ENCODE measurements at places on chromosomes 7 and 10. TPM values are rescaled to one million over a fixed set of nuclear protein-coding genes. Genes with fewer than 3 reads are reported as not detected.
A peak's percentile ranks its signal among the peaks of the same experiment; 100 is the strongest.

HOXA11 gene
- not detected for total RNA-seq

RAMP3 gene
- total RNA-seq = not detected

FBXL13 gene
- total RNA-seq = 0.37 TPM

WDR37 gene
- 15.5 TPM for total RNA-seq

CFAP70 gene
- total RNA-seq = 0.06 TPM

PRLHR gene
- total RNA-seq = not detected

DNA sequence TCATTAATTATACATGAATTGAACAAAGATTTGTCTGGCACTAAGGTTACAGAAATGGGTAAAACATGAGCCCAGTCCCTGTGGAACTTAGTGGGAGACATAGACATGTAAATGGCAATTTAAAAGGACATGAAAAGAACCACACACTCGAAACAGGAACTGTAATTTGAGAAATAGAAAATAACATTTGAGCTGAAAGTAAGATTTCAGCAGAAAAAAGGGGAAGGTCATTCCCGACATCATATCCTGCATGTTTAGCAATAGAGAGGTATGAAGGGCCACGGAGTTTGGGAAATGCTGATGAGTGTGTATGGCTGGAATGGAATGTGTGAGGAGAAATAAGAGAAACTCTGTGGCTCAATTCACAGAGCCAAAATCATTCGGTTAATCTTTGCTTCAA, 175.4 kb upstream of the AHR start:
- H3K4me3 ChIP-seq = no peak overlapping the region
- no peaks in the 10 kb centered on the region for H3K36me3 ChIP-seq
- DNase-seq = peak; percentile 15
- H3K4me1 ChIP-seq = no peaks in the 10 kb centered on the region

DNA sequence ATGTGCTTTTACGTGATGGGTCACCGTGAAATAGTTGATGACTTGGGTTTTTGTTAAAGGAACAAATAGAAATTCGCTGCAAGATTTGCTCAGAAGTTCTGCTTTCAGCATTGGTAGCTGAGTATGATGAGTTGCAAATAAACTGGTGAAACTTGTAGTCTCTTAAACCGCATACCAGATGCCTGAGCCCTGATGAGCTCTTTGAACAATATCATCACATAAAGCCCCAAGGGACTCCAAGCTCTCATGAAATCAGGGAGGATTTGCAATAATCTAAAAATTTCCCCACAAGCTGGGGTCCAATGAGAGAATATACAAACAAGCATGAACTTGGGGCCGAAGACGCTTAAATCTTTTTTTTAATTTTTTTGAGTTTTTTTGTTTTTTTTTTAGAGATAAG, 312.4 kb downstream of the CALN1 start:
- no peak for DNase-seq
- H3K27ac ChIP-seq = no peak overlapping the region
- H3K27me3 ChIP-seq = no peaks in the 10 kb centered on the region
- no peaks in the 10 kb centered on the region for H3K36me3 ChIP-seq
- H3K4me3 ChIP-seq = no peak overlapping the region
- H3K4me1 ChIP-seq = no peaks in the 10 kb centered on the region

GRCh38 chr10:16611037-16611436, 89.4 kb upstream of the C1QL3 start:
- H3K36me3 ChIP-seq = no peaks in the 10 kb centered on the region
- H3K4me3 ChIP-seq = no peak overlapping the region
- no peak for DNase-seq
- H3K4me1 ChIP-seq = no peaks in the 10 kb centered on the region
- H3K27ac ChIP-seq = no peak overlapping the region
- no peaks in the 10 kb centered on the region for H3K27me3 ChIP-seq

DNA sequence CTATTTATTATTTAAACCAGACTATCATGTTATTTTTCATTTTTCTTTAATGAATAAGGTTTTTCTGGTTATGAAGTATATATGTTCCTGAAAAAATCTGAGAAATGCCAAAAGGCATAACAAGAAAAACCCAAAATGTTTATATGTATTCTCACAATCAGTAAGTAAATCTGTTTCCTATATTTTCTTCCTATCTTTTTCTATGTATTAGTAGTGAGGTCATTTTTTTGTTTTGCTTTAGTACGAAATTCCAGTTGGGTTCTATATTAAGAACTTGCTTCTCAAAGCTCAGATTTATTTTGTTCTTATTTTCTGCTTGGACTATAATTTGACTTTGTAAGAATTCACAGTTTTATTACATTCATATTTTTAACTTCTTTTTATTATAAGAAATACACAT, 287.5 kb upstream of the NFE2L3 start:
- H3K36me3 ChIP-seq = no peaks in the 10 kb centered on the region
- no peak overlapping the region for H3K4me3 ChIP-seq
- H3K4me1 ChIP-seq = peaks cover 15% of the 10 kb centered on the region
- no peak overlapping the region for H3K27ac ChIP-seq

GRCh38 chr10:78780551-78780961, 288.2 kb upstream of the ZMIZ1 start:
- H3K4me3 ChIP-seq = no peak overlapping the region
- no peak overlapping the region for H3K27ac ChIP-seq
- H3K36me3 ChIP-seq = no peaks in the 10 kb centered on the region

DNA sequence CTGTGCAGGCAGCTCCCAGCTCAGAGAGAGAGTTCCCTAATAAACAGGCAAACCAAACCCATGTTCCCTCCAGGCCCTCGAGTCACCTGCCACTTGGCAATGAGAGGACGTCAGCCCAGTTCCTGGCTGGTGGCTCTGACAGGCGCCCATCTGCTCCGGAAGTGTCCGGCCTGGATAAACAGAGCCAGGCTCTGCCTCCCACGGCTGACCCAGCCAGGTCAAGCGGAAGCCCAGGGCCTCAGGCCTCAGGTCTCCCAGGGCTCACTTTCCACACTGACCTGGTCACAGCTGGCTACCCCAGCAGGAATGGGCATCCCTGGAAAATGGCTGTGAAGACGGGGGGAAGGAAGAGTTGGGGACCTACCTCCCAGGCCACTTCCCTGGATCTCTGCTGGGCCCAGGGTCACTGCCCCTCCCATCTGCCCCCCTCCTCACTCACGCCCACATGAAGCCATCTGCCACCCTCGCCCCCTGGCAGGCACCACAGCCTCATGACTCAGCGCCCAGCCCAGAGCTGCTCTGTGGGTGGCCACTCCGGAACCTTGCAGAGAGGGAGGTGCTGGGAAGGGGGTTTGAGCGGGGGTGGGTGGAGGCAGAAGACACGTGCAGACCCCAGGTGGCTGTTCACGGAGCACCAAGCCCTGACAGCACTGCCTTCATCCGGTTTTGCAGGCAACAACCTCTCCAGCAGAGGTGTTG, 37.4 kb upstream of the DUSP5 start:
- H3K27ac ChIP-seq = no peak overlapping the region
- peak; percentile 38 for DNase-seq
- no peak overlapping the region for H3K4me3 ChIP-seq
- no peaks in the 10 kb centered on the region for H3K27me3 ChIP-seq
- no peaks in the 10 kb centered on the region for H3K36me3 ChIP-seq

DNA sequence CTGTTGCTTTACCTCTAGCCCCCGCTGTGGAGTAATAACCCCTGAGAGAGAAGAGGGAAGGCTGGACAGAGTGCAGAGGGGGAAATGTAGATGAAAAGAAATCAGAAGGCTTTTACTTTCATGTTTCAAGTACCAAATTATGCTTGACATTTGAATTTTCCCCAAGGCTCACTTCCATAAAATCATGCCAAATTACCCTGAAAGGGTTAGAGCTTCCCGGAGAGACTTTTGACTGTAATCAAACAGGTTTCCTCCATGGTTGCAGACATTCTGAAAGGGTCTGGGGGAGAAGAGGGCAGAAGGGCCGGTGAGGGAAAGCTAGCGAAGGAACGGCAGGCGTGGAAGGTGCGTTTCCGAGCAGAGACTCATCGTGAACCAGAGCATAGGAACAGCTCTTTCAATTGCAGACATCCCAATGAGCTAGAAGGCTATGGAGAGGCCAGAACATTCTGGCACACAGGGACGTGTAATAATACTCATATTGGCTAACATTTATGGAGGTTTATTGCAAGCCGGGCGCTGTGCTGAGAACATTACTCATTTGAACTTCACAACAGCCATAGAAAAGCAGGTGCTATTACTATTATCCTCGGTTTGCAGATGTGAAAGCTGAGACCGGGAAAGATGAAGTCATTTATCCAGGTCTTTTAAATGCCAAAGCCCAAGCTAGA, 620.8 kb upstream of the AUTS2 start:
- peaks cover 8% of the 10 kb centered on the region for H3K4me1 ChIP-seq
- no peak for DNase-seq
- no peaks in the 10 kb centered on the region for H3K27me3 ChIP-seq
- no peaks in the 10 kb centered on the region for H3K36me3 ChIP-seq
- no peak overlapping the region for H3K4me3 ChIP-seq
- no peak overlapping the region for H3K27ac ChIP-seq

- DNase-seq = no peak
- H3K27ac ChIP-seq = no peak overlapping the region
- no peak overlapping the region for H3K4me3 ChIP-seq
- no peaks in the 10 kb centered on the region for H3K27me3 ChIP-seq
- H3K36me3 ChIP-seq = no peaks in the 10 kb centered on the region
Measured at GRCh38 chr10:21355591-21356011, 169.9 kb downstream of the SKIDA1 start.

- no peak for DNase-seq
- no peaks in the 10 kb centered on the region for H3K36me3 ChIP-seq
- H3K4me1 ChIP-seq = peaks cover 6% of the 10 kb centered on the region
- H3K27ac ChIP-seq = no peak overlapping the region
Measured at GRCh38 chr10:124091646-124092249, 1.6 kb downstream of the CHST15 start.

- H3K4me3 ChIP-seq = no peak overlapping the region
- H3K27me3 ChIP-seq = no peaks in the 10 kb centered on the region
- H3K36me3 ChIP-seq = no peaks in the 10 kb centered on the region
Measured at GRCh38 chr7:154433632-154434598, 381.7 kb downstream of the DPP6 start.

- H3K4me3 ChIP-seq = no peak overlapping the region
- no peak overlapping the region for H3K27ac ChIP-seq
- no peaks in the 10 kb centered on the region for H3K4me1 ChIP-seq
- peaks cover 46% of the 10 kb centered on the region for H3K36me3 ChIP-seq
Measured at GRCh38 chr7:6159097-6159483, 113.3 kb downstream of the CYTH3 start.

DNA sequence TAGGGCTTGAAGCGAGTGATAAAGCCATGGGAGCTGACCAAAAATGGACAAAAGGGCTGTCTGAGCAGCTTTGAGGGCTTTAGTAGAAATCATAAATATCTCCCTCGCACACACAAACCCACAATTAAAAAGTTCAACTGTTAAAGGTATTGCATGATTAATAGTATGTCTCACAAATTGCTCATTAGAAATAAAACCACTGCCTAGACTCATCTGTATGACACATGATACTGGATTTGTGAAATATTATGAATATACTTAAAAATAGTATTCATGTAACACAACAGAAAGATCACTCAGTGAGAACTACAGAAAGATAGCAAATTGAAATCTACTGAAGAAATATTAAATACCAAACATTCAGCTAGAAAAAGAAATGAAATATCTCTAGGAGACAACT, 11.9 kb upstream of the PTPN12 start:
- H3K4me1 ChIP-seq = no peaks in the 10 kb centered on the region
- no peaks in the 10 kb centered on the region for H3K36me3 ChIP-seq
- no peak overlapping the region for H3K4me3 ChIP-seq
- H3K27me3 ChIP-seq = no peaks in the 10 kb centered on the region
- H3K27ac ChIP-seq = no peak overlapping the region

DNA sequence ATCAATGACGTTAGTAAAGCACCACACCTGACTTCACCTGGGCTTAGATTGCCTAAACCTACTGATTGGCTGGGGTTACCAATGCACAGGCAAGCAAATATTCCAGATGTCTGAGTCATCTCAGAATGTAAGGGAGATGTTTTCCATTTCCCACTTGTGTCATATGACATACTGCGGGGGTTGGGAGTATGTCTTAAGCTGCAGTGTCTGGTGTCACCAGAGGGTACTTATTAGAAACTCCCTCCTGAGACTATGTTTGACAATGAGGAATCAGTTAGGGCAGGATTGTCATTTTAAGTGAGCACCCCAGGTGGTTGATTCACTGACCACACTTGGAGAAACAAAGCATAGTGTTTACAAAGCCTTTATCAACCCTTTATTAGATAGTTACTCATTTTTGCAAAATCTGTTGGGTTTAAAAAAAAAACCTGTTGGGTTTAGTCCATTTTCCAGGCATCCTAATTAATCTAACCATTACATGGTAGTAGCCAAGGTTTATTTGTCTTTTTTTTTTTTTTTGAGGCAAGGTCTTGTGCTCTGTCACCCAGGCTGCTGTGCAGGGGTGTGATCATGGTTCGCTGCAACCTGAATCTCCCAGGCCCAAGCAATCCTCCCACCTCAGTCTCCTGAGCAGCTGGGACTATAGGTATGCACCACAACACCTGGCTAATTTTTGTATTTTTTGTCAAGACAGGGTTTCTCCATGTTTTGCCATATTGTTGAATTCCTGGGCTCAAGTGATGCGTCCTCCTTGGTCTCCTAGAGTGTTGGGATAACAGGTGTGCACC, 72.5 kb downstream of the CDK6 start:
- no peak overlapping the region for H3K4me3 ChIP-seq
- H3K4me1 ChIP-seq = no peaks in the 10 kb centered on the region
- H3K27me3 ChIP-seq = no peaks in the 10 kb centered on the region

- no peak overlapping the region for H3K4me3 ChIP-seq
- H3K4me1 ChIP-seq = no peaks in the 10 kb centered on the region
- H3K27me3 ChIP-seq = no peaks in the 10 kb centered on the region
- no peak overlapping the region for H3K27ac ChIP-seq
- no peaks in the 10 kb centered on the region for H3K36me3 ChIP-seq
- DNase-seq = no peak
Measured at GRCh38 chr7:156629873-156630272, 10.7 kb upstream of the RNF32 start.

DNA sequence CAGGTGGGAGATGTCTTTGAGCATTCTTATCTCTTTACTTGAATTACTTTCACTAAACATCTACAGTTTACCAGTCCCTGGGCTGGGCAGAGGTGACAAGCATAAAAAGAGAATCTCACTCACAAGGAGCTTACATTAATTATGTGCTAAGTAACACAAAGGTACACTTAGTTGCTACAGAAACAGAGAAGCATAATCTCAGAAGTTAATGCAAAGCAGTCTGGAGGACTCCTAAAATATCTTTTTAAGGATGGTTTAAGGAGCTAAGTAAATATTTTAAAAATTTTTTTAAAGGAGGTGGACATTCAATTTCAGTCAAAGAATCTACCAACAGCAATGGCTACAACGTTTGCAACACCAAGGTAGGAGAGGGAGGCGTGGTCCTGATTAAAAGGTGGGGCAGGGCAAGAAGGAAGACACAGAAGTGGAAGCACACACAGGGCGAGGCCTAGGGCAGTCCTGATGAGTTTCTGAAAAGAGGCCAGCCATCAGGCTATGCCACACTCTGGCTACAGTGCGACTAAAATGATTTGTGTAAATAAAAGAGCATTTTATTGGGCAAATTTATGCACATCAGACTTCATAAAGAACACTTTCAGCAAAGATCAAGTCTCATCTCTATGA, 5.3 kb downstream of the LARP4B start:
- DNase-seq = no peak
- H3K27me3 ChIP-seq = no peaks in the 10 kb centered on the region
- H3K36me3 ChIP-seq = peaks cover 10% of the 10 kb centered on the region
- H3K4me1 ChIP-seq = peaks cover 9% of the 10 kb centered on the region
- H3K27ac ChIP-seq = no peak overlapping the region

- no peaks in the 10 kb centered on the region for H3K27me3 ChIP-seq
- peaks cover 15% of the 10 kb centered on the region for H3K36me3 ChIP-seq
- peak overlapping the region; percentile 90 for H3K27ac ChIP-seq
- peak; percentile 84 for DNase-seq
- no peak overlapping the region for H3K4me3 ChIP-seq
Measured at GRCh38 chr10:74081192-74081803, 69.3 kb downstream of the AP3M1 start.

GRCh38 chr10:97631098-97631497, 2.2 kb downstream of the MORN4 start:
- no peak overlapping the region for H3K27ac ChIP-seq
- H3K4me3 ChIP-seq = no peak overlapping the region
- no peak for DNase-seq
- H3K4me1 ChIP-seq = peaks cover 12% of the 10 kb centered on the region
- H3K36me3 ChIP-seq = no peaks in the 10 kb centered on the region
- no peaks in the 10 kb centered on the region for H3K27me3 ChIP-seq
